ENCODE measurements at places on chromosomes 13 and 19.

DNA sequence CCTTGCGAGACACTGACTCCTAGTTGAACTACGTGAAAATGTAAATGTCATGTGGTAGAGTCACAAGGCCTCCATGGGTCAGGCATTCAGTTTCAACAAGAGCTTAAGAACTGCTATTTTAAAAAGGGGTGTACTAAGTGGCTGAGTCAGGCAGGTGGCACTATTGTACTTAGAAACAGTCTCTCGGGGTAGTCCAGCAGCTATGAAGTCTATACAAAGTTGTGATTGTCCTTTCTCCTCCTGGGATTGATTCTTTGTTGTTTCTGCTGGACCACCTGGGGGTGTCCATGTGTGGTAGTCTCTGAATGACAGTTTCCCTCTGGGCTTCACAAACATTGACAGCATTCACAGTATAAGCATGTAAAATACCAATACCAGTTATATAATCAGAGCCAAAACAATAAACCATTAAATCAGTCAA is 33.0 kb downstream of the UGGT2 start:
- peak; percentile 54 for DNase-seq

DNA sequence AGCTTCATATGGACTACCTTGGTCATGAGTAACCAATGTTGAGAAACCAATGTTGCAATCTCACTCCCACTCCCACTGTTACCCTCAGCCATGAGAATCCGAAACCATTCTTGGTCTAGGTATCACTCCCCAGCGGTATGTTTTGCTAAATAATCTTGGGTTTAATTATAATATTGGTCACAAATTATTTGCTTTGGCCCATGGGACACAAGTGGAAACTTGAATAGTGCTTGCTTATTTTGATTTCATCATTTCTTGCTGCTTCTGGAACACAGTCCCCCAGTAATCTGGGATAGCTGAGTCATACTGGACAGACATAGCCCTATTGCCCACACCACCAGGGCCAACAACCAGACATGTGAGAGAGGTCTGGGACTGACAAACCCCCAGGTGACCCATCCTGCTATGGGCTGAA is 171.6 kb upstream of the IPO5 start:
- no peak for DNase-seq

GRCh38 chr13:114275304-114275703 is 6.1 kb upstream of the UPF3A start:
- DNase-seq = no peak

DNA sequence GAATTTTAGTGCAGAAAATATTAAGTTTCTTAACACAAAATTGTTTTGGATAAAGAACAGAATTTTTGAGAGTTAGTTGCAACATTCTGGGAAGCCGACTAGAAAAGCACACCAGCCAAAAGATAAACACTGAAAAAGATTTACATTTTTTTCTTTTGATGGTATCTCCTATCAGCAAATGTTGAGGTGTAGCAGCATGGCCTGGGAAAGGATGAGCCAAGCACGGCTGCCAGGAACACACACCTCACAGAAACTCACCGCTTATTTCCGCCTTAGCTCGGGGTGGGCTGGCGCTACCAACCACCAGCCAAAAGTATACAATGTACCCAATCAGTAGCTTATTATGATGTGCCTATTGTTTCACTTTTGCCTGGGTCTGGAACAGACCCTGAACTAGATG is 134.7 kb downstream of the MIPEP start:
- DNase-seq = no peak

DNA sequence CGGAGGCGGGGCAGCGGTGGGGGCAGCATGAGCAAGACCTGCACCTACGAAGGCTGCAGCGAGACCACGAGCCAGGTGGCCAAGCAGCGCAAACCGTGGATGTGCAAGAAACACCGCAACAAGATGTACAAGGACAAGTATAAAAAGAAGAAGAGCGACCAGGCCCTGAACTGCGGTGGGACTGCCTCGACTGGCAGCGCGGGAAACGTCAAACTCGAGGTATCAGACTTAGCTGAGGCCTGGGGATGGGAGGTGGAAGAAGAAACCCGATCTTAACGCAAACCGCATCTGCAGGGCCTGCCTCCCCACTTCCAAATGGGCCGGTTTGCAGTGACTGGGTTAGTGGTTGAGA is 693 bp downstream of the RFXAP start:
- no peak for DNase-seq

- no peak for DNase-seq
Measured at GRCh38 chr19:38728752-38729541, 15.3 kb downstream of the CAPN12 start.

- DNase-seq = no peak
Measured at GRCh38 chr19:39199025-39199424, 2.3 kb downstream of the NCCRP1 start.

- peak; percentile 4 for DNase-seq
Measured at GRCh38 chr19:2149980-2150793, 1.2 kb downstream of the AP3D1 start.

DNA sequence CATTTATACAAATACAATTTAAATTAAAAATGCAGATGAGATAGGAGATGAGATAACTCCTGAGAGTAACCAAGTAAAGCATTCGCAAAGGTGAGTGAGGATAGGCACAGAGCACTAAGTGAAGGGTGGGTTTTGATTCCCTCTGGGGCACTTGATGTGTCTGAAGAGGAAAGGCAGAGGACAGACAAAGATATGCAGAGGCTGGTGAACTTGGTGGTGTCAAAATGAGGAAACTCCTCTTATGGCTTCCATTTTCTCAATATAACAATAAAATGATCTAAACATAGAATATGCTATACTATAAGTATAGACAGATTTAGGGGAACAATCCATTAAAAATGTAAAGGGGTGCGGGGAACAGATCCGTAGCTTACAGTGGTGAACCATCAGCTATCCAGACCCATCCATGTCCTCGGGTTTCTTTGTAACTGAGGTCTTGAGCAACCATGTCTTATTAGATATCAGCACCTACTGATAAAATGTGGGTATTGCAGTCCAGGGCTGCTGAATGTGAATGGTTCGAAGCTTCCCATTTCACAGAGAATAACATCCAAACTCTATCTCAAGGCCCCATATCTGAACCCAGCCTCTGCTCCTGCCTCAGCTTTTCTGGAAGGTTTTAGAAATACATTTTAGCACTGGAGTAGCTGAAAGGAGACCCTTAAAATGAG is 73.9 kb upstream of the SLC10A2 start:
- DNase-seq = peak; percentile 49

DNA sequence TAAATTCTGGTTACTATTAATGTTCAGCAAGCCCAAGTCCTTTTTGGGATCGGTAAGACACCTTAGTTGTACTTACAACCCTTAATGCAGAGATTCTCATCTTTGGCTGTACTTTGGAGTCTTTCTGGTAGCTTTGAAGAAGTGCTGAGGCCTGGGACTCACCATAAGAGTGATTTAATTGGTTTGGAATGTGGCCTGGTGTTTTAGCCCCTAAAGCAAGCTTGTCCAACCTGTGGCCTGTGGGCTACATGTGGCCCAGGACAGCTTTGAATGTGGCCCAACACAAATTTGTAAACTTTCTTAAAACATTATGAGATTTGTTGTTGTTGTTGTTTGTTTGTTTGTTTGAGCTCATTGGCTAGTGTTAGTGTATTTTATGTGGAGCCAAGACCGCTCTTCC is 215.3 kb downstream of the ZIC5 start:
- DNase-seq = no peak

DNA sequence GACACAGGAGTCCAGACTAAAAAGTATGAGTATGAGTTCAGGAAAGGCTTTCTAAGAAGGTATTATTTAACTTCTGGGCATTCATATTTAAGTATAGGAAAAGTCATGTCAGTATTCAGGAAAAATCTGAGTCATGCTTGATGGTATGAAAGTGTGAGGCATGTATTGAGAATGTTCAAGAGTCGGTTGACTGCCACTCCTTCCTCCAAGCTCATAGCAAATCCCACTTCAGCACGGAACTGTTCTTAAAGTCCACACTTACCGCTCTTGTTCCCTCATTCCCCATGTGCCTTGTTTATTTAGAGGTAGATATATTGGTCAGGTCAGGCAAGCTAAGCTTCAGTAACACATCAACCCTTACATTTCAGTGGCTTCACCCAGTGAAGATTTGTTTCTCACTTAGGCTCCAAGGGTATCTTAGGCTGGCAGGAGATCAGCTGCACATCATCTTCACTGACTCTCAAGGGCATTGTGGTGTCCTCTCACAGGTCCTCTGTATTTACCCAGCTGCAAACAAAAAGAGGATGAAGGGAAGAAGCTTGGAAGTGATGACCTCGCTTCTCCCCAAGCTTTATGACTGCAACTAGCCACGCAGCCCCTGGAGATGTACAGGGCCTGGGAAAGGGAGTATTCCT is 1189.2 kb downstream of the EFNB2 start:
- no peak for DNase-seq

GRCh38 chr13:20993661-20994440 is 67.5 kb downstream of the LATS2 start:
- no peak for DNase-seq

DNA sequence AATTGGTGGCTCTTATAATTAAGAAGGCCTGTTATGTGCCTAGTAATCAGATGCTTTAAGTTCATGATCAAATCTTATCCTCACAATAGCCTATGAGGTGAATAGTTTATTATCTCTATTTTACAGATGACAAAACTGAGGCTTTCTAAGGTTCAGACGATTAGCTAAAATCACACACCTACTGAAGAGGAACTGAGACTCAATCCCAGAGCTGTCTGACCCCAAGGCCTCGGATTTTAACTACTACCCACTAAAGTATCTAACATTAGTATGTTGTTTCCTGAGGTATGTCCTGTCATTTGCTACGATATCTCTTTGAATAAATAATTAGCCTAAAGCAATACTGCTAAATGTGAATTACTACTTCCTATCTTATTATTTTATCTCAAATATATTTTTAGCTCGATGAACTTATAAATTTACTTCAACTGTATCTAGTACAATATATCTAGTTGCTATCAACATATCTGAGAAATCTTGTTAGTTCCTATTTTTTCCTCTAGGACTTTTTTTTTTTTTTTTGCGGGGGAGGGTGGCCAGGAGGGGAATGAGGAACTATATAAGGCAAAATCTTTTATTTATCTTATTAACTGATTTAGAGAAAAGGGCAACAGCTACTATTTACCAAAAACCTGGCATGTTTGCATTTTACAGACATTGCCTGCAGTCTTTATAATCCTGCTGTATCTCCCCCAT is 118.5 kb downstream of the ABCC4 start:
- peak; percentile 25 for DNase-seq

DNA sequence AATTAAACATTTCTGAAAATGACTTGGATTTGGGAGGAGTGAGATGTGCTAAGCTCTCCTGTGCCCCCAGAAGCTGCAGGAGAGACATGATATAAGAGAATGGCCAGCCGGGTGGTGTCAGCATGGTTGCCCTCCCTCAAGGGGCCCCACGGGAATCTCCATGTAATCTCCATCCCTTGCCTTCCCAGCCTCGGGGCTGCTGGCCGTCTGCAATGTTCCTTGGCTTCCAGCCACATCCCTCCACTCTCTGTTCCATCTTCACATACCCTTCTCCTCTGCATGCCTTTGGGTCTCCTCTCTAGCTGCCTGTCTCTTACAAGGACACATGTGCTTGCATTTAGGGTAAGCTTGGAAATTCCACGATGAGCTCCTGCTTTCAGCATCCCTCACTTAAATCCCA is 172.0 kb downstream of the TSHZ3 start:
- DNase-seq = no peak

DNA sequence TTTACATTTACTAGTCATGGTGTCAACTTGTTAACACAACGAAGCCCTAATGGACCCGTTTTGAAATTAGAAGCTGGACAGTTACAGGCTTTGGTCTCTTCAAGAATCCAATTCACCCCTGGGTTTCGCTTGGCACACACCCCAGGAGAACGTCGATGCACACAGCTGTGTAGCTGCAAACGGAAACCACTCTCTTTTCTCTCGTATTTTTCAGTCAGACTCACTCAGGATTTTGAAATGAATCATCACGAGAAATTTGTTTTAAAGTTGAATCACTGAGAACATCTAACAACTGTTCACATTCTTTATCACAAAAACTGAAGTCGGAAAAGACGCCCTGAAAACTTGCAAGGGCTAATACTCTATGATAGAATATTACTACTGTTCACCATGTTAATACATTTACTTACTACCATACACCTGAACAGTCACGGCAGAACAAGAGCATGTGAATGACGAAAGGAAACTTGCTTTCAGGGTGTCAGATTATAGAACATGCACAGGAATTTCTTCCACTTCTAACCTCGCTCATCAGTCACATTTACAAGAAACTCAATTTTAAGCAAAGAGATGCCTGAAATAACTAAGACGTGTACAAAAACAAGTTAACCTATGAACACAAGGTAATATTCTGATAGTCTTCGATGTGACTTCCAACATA is 4.7 kb downstream of the PNMA8A start:
- peak; percentile 62 for DNase-seq

GRCh38 chr13:50104493-50104892 is 89.2 kb downstream of the KCNRG start:
- no peak for DNase-seq

- DNase-seq = no peak
Measured at GRCh38 chr13:99373436-99373835, 66.2 kb upstream of the GPR183 start.

DNA sequence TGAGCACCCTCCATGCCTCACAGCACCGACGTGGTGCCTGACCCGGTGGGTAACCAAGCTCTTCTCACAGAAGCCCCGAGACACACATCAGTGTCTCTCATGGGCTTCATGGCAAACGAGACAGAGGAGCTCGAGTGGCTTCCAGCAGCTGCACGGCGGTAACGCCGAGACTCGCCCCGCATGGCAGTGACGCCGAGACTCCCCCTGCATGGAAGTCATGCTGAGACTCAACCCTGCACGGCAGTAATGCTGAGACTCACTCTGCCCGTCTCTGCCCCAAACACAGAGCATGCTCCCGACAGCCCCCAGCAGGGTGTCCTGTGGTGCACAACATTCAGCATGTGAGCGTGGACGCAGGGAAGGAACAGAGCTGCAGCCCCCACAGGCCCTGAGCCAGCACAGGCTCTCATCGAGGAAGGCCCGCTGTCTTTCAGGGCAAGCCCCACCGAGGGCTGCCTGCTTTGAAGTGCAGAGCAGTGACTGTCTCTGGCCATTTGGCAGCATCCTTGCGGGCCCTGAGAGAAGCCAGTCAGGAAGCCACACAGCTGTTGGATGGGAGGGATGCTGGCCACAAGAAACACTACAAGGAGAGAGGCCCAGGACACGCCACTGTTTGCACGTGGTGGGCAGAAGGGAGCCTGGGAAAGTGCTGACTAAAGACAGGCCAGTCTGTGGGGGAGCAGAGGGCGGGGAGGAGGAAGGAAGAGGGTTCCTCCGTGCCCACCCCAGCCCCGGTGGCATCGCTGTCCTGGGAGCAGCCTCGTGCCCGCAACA is 9.5 kb downstream of the GAS6 start:
- DNase-seq = no peak

GRCh38 chr13:109758937-109759480 is 27.4 kb downstream of the IRS2 start:
- no peak for DNase-seq

- DNase-seq = peak; percentile 31
Measured at GRCh38 chr13:42990291-42991232, 1.5 kb downstream of the EPSTI1 start.
